ENCODE measurements at places on chromosomes 1 and 21.

DNA sequence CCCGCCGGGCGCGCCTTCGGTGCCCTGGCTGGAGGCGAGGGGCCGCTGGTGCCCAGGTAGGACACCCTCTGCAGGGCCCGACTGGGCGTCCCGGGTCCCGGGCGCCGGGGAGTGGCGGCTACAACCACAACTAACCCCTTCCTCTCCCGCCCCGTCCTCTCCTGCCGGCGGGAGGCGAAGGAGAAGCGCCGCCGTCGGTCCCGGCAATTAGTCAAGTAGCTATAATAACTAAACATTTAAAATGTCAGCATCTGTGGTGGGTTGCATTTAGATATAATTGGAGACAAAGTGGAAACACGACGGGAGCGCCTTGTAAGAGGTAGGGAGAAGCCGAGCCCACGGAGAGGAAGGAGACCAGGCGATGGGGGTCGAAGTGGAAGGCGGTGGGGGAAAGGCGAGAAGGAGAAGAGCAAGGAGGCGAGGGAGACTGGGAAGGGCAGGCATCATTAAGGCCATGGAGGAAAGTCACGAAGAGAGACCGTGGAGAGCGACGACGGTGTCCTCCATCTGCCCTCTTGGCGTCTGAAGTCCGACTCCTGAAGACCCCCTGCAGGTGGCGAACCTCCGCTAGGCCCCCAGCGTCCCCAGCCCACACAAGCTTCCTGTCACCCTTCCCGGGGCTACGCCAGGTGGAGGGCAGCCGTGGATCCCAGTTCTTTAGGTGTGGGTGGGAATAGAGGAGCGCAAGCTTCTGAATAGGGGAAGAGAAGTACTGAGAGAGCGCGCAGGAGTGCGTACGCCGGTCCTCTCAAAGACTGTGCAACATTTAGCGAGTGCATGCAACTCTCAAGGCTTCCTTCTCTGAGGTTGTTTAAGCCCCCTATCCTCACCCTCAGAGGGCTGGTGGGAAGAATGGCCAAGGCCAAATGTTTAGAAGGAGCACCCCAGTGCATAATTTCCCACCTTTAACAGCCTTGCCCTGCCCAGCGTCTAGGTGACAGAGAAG is 1.6 kb downstream of the CNIH3 start:
- no peak for DNase-seq

DNA sequence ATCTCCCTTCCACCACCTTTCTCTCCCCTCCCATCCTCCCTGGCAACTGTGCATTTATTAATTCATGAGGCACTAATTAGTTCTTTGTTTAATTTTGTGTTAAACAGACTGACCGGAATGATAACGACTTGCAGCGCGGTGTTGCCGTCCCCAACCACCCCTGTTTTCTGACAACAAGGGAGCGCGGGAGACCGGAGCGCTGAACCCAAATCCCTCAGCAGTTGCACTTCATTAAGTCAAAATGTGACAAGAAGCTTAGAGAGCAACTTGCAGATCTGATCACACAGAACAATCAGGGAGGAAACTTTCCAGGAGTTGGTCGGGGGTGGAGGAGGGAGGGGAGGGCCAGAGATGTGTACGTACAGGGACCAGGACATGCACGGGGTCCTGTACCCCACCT is 89.2 kb downstream of the CASZ1 start:
- DNase-seq = no peak

DNA sequence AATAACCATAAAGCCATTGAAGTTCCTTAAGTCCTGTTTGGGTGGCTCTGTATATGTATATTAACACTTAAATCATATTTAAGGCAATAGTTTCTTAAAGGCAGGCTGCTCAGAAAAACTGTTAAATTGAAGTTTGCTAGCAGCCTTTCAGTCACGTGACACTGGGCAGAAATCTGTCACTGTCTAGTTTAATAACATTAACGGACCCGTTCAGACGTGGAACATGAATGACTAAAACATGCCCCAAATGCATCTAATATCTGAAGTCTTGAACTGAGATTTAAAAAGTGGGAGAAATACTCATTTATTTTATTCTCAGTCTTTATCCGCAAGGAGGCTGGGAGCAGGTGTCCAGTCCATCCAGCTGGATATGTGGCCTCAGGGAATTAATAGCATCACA is 3.3 kb upstream of the SPATA1 start:
- no peak for DNase-seq

DNA sequence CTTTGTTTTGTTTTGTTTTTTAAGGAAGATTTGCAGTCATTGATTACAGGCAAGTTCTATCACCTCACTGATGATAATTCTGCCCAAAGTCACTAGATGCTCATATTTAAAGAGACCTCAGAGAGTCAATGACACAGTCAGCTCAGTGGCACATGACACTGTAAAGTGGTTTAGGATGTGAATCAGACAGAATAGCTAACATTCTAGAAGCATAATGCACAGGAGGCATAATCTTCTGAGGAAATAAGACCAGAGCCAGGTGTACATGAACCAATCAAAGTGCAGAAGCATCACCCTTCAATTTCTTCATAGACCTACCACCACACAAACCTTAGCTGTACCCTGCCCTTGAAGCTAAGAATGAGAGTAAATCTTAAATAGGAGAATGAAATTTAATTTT is 268.5 kb downstream of the BRINP2 start:
- DNase-seq = no peak

- no peak for DNase-seq
Observed at GRCh38 chr1:65558215-65558614, 137.7 kb downstream of the LEPR start.

DNA sequence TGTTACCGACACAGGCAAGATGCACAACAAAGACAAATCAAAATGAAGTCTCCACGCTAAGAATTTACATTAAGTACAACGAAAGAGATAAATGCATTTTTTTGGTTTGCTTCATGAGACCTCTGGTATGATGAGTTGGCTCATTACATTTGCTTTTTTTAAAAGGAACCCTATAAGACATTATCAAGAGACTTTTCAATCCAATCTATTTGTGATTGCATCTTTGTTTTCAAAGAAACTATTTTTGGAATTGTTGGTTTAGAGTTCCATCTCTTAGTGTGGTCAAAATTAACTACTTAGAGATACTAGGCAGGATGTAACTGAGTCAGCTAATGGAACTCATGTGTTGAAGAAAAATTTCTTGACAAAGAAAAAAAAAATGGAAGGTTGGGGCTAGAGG is 200.1 kb downstream of the ZC3H11B start:
- no peak for DNase-seq

DNA sequence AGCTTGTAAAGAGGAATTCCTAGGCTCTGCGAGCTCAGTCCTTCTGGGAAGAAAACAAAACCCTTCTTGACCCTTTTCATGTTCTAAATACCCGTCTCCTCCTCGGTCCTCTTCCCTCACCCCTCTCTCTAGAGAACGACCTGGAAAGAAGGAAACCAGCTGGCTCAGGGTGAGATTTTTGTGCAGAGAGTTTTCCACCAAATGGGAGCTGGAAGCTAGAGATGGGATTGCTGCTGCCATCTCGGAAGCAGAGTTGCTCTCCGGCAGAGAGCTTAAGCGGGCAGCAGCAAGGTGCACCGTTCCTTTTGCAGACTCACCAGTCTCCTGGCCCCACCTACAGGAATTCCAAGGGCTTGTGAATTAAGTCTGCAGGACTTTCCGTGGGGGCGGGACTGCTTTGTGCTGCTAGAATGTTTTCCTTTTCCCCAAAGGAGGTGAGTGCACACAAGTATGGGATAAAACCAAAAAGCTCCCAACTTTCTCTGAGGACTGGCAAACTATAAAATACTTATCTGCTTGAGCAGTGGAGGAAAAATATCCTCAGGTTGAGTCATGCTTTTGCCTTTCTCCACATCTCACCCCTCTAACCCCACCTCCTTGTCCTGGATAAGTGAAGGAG is 29.1 kb upstream of the KIAA0040 start:
- no peak for DNase-seq

Data from COR-L47 (cell line).